ENCODE measurements at places on chromosomes 3 and 15.

- no peak for DNase-seq
These were observed 24.5 kb upstream of the ANKRD28 start for GRCh38 chr3:15822281-15822680.

DNA sequence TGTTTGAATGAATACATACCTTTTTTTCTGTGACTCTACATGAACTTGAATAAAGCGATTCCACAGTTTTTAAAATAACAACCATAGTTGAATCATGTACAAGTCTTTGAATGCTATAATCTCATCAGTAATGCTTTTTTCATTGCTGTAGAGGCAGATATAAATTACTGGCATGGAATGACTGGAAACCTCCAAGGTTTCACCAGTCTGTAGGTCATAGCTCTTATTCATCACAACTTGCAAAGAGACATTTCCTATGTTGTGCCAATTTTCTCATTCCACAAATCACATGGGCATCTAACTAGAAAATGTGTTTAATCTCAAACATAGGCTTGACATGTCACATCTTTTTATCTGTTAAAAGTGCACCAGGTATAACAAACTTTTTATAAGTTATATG lies 407.1 kb upstream of the KCNMB2 start:
- DNase-seq = no peak

DNA sequence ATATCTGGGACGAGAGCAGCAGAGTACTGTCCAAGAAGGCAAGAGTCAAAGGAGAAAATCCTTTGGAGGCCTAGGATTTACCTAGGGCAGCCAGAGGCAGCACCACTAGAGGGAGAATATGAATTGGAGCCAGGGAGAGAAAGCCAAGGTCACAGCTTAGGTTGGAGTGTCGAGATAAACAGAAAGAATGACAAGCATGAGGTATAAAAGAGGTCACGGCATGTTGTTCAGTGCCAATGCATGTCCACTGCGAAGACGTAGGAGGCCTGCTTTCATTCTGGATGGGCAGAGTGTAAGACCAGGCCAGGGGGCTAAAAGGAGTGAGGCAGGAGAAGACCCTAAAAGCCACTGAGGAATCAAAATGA lies 47.2 kb downstream of the THBS1 start:
- DNase-seq = no peak

DNA sequence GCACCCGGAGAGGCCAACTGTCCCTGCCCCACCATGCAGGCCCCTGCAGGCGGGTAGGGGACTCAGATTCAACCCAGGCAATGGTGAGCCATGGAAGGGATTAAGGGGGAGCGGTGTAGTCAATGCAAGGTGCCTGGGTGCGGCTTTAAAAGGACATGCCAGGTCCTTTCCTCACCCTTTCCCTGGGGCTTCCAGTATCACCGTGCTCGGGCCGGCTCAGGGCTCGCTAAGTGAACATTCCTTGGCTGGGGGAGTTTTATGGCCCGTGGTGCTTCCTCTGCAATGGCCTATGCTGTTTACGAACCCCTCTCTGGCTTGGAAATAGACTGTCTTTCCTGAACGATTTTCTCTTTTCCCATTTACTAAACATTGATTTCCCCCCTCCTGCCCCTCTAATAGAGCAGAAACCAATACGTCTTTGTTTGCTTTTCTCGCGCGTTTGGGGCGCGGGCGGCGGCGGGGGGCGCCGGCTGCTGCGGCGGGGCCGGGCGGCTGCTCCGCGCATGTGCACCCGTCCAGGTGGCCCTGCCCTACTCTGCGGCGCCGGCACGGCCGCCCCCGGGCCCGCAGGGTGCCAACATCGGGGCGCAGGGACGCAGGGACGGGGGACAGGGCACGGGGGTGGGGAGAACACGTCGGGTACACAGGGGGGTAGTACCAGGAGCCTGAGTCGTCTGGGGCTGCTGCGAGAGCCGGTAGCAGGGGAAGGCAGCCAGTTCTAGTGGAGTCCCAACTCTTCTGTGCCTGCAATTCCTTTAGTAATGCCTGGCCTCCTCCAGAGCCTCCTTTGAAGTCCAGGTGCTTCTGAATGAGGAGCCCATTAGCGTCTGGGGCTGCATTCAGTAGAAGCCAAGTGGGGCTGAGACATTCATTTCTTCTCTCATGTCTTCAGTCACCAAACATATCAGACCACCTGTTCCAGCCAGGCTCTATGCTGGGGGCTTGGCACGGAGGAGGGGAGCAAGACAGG lies 26.9 kb upstream of the CACNA2D2 start:
- no peak for DNase-seq

DNA sequence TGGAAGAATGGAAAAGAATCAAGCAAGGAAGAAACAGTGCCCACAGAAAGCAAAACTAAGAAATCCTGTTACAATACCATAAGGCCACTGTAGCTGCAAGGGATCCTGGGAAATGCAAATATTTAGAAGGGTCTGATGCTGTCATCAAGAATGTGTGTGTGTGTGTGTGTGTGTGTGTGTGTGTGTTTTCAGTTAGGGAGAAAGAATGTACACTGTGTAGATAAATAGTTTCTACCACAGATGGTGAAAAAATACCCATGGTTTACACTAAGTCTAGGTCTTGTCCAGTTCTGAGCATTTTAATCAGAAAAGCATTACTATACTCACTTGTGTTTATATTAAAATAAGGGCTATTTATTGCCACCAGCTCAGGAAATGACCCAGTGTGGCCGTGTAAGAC lies 355.0 kb downstream of the RBMS3 start:
- DNase-seq = no peak

- DNase-seq = no peak
These were observed 11.7 kb upstream of the DUSP7 start for GRCh38 chr3:52068055-52068571.

DNA sequence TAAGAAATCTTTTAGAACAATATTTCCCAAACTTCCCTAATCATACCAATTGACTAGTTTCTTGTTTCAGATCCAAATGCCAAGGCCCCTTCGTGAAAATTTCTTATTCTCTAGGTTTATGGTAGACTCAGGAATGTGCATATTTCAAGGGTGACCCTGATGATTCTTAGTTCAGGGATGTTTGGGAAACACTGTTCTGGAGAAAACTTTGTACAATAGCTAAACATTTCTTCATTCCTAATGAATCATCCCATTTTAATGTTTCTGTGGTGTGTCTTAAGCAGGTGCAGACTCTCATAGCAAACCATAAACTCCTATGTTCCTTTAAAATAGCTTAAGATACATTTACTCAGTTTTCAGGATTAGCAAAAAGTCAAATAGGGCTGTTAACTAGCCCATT lies 314.5 kb downstream of the TIGIT start:
- no peak for DNase-seq

- no peak for DNase-seq
These were observed 55.8 kb upstream of the PDZRN3 start for GRCh38 chr3:73680391-73681095.

- peak; percentile 53 for DNase-seq
These were observed 171.0 kb upstream of the UMPS start for GRCh38 chr3:124558991-124559845.

DNA sequence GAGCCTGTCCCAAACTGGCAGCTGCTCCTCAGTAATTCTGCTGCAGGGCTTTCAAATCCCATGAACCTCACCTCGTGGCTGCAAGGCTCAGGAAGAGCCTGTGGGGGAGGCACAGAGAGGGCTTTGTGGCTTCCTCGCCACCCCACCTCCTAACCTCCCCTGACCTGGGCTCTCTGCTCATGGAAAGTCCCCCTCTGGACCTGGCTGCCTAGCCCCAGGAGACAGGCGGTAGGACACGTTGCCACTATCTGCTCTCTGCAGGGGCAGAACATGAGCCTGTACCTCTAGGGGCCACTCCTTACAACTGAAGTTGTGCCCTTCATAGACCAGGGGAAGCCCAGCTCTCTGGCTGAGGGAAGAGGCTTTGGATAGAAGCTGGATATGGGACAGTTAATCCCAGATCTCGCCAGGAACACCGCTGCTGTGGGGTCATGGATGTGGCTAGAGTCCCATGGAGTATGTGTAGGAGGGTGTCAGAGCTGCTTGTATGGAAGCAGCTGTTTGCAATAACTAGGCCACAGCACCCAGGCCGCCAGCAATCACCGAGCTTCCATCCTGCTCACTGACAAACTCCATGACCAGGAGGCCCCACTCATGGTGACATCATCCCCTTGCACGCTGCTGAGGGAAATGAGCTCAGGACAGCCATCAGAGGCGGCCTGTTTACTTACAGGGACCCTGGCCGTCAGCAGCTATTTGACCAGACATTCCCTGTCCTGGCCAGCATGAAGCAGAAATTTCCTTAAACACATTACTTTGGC lies 34.0 kb upstream of the CILP start:
- DNase-seq = no peak

DNA sequence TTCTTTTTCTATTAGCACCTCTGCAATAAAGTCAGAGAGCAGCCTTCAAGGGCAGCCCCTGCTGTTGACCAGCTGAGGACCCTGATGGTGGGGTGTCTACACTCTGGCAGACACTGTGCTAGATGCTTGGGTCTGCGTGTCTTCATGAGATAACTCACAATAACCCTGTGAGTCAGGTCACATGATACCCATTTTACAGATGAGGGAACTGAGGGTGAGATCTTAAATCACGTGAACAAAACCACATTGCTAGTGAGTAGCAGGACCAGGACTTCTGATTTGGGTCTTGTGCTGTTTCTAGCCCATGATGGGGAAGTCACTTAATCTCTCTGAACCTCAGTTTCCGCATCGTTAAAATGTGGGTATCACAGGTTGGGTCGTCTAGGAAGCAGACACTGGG lies 118.5 kb upstream of the LIPC start:
- no peak for DNase-seq

GRCh38 chr15:32872621-32873283 lies 154.9 kb downstream of the GREM1 start:
- DNase-seq = no peak

DNA sequence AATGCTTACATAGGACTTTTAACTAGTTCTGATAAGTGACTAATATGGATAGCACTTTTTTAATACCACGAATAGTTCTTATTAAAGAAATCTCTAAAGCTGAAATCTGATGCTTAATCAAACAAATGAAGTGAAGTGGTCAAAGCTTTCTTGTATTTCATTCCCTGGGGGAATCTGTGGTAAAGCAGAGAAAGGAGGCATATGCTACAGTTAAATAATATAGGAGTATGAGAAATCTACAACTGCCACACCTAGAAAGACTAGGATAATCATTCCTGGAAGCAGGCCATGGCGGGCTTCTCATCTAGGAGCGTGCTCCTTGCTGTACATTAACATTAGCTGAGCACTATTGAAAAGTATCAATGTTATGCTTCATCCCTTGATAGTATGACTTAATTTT lies 835.7 kb downstream of the OTOL1 start:
- DNase-seq = no peak

DNA sequence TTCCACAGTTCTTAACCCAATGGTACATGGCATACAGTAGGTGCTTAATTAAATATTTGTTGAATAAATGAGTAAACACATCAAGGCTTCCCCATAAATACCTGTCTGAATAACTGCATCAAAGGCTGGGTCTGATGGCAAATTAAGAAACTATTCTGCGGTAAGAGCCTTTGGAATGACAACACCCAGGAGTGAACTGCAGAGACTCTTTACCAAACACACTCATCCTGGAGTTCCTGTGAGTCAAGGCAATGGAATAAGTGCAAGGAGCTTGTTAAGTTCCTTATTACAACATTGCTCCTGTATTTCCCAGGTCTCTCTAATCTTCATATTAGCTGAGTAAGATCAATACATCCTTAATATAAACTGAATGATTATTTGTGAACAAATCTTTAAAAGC lies 119.9 kb upstream of the STT3B start:
- DNase-seq = no peak

DNA sequence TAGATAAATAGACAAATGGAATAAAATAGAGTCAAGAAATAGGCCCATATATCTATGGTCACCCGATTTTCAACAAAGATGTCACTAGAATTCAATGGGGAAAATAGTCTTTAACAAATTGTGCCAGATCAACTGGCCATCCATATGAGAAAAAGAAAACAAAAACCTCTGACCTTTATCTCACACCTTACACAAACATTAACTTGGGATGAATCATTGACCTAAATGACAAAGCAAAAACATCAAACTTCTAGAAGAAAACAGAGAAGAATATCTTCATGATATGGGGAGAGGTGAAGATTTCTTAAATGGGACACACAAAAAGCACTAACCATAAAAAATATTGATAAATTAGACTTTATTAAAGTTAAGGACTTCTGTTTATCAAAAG lies 31.9 kb downstream of the ITGA11 start:
- no peak for DNase-seq

DNA sequence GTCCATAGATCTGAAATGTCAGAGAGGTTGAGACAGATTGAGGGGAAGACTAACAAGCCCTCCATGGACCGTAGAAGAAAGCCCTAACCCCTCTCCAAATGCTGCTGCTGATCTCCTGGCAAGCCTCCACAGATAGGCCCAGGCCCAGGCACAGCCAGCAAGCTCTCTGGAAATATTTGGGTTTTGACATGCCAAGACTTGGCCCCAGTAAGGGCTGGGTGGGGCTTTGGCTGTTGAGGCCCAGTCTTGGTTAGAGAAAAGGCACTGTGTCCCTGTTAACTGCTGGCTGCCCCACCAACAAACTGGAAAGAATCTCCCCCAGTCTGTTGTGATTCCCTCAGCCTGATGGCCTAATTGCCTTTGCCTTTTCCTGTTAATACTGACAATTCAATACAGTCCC lies 208.8 kb upstream of the CTDSPL start:
- no peak for DNase-seq

- no peak for DNase-seq
These were observed 195.7 kb upstream of the SETMAR start for GRCh38 chr3:4107430-4107829.

DNA sequence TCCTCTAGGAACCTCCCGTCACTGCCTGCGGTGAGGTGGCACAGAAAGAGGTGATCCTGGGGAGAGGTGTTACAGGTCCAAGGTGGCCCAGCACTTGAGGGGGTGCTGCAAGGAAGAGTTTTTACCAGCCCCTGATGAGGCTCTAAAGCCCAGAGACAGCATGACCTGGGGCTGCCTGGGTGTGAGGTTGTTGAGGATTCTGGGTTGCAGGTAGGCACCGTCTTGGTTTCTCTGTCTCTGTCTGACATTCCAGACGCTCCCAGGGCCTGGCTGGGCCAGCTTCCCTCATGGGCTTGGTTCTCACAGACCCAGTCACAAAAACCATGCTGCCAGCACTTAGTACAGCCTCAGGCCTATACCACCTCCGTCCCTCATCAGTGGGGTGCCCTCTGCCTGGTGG lies 31.1 kb downstream of the DNAJB8 start:
- no peak for DNase-seq

GRCh38 chr15:101201411-101202174 lies 50.3 kb downstream of the CHSY1 start:
- peak; percentile 43 for DNase-seq

- DNase-seq = no peak
These were observed 75.6 kb downstream of the PDZRN3 start for GRCh38 chr3:73549051-73549600.

- DNase-seq = no peak
These were observed 19.2 kb upstream of the SYNM start for GRCh38 chr15:99085413-99086326.
